ENCODE measurements at places on chromosomes 2 and 18.

GRCh38 chr2:214117054-214117453 lies 293.8 kb upstream of the VWC2L start:
- DNase-seq: no peak

DNA sequence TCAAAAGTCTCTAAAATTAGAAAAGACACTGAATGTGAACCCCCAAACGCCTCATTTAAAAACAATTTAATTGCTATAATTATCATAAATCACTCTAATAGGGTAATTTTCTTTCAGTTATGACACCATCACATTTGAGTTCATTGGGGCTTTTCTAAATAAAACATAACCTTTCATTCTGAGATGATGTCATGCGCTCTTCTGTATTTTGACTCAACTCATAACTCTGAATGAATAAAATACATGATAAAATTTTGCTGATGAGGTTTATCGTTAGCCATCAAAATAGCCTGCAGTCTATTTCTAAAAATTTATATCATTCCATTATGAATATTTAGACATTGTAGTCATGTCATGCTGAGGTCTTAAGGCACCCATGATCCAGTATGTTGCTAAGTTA lies 1099.7 kb downstream of the SUCLG1 start:
- DNase-seq: no peak

GRCh38 chr2:175880-176820 lies 87.7 kb downstream of the SH3YL1 start:
- no peak for DNase-seq

DNA sequence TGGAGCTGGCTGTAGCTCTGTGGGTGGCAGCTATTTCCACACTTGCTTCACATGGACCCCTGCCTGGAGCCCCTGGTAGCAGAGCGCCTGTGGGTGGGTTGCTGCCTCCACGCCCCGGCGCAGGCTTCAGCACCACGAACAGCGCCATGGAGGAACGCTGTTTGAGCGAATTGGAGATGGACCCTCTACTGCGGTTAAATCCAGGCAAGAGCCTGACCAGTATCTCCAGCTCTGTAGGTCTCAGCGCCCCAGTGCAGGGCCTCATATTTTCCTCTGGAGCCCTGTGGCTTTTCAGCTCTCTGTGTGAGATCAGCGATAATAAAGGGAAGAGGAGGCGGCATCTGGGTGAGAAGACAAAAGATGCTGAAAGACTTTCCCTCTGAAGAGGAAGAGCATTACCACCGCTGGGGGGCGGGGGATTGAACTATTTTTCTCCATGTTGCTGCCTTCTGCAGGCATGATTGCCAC lies 12.0 kb downstream of the ONECUT2 start:
- DNase-seq: peak; percentile 46

GRCh38 chr2:160358046-160358445 lies 135.6 kb downstream of the RBMS1 start:
- no peak for DNase-seq

GRCh38 chr18:32378705-32379104 lies 92.0 kb downstream of the GAREM1 start:
- DNase-seq: no peak

GRCh38 chr2:29347774-29348461 lies 232.7 kb downstream of the CLIP4 start:
- DNase-seq: no peak

DNA sequence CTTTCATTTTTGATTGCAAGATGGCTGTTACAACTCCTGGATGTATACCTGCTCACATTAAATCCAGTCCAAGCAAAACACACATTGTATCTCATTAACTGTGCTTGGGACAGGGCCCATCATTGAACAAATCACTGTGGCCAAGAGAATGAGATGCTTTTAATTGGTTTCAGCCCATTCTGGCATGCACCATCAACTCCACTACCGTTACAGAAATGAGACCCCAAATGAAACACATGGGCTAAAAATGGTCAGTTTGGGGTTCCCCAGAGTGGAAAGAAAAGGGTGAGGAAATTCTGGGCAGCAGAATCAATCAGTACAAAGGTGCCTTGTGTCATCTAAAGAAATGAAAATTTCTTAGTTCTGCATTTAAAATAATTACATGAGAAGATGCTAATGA lies 52.7 kb downstream of the FAM171B start:
- no peak for DNase-seq

DNA sequence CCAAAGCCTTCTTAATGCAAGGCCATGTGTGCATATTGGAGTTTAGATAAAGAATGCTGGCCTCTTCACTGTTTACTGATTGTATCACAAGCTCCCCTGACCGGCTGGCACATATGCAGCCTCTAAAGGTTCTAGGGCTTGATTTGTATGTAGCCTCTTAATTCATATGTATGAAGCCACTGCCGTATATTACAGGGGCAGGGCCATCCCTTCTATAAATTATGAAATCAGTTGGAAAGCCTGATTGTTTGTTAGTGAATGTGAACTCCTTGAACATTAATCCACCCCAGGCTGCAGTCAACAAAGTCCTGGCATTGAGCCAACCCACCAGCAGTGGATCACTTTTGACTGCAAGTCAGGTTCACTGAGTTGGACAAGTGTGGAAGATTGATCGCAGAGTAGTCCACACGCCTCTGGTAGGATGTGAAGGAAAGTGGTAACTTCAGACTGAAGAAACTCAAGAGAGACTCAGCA lies 61.6 kb upstream of the PARD3B start:
- no peak for DNase-seq

- no peak for DNase-seq
Observed at GRCh38 chr2:71943238-71944182, 204.2 kb downstream of the CYP26B1 start.

DNA sequence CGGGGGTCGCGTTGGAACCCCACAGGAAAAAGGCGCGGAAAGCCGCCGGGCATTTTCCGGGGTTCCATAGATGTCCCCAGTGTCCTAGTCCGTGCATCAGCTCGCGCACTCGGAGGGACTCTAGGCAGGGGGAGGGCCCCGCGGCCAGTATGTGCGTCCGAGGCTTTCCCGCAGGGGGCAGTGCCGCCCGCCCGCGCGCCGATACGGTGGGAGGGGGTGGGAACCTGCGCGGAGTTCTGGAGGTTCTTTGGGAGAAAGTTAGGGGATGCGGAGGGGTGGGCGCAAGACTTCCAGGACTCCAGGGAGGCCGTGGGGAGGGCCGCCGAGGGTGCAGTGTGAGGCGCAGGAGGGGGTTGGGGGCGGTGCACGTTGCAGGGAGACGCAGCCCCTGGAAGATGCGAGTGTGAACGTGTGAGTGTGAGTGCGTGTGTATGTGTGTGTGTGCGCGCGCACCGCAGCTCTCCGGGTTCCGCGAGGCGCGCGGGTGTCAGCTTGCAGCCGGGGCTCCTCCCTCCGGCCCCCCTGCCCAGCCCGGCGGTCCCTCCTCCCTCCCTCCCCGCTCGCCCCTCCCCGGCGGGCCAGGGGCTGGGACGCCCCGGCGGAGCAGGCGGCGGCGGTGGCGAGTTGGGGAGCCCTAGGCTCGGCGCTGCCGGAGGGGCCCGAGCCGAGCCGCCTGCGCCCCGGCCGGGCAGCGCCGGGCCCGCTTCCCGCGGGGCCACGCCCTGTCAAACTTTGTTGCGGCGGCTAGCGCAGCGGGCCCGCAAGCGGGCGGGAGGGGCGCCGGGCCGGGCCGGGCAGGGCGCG lies at the start of gene TCF7L1:
Gene TCF7L1 (plus strand): TSS at position 559 of the 804 bp plus-strand sequence. CDS start 293 bp downstream, outside the sequence.
- peak; percentile 66 for DNase-seq

DNA sequence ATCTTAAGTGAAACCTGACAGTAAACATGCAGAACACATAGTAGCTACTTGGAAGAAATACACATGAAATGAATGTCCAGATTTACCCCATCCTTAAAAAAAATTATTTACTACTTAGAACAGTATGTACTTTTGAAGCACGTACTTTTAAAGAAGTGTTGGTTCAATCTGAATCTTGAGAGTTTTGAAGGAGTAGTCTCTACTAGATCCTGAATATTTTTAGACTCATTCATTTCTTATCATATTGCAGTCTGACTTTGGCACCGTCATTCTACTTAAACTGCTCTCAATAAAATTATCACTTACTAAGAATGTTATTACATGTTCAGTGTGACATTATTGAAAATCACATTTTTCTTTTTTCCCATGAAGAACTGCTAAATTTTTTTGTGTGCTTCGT lies 187.8 kb downstream of the DPP4 start:
- DNase-seq: no peak

DNA sequence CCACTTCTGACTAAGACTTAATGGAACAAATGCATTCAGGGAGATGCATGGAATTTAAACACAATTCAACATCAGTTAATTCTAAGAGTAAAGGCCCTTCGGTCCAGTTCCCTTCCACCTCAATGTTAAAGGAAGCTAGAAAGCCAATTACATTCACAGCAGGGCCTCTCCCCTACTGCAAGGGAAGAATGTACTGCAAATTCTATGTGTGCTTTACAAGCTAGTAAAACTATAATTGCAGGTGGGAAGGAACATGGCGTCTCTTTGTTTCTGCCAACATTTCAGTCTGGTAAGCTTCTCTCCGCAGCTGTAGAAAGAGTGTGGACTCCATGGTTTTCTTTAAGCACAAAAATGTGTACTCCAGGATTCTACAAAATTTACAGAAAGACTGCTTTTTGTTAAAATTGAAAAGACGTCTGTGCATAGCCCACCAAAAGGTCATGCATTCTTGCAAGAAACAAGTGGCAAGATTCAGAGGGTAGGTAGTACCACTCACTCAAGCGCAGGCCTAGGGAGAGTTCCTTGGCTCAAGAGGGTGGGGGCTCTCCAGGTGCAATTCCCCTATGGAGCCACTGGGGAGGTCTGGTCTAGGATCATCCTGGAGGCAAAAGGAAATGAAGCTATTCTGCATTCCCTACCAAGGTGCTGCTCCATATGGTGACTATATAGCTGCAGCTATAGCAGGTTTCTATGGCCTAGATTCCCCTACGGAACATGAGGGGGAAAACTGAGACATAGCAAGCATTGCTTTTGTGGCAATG lies 127.0 kb upstream of the FZD5 start:
- no peak for DNase-seq

GRCh38 chr2:25497918-25498407 lies 156.2 kb upstream of the DNMT3A start:
- peak; percentile 57 for DNase-seq

DNA sequence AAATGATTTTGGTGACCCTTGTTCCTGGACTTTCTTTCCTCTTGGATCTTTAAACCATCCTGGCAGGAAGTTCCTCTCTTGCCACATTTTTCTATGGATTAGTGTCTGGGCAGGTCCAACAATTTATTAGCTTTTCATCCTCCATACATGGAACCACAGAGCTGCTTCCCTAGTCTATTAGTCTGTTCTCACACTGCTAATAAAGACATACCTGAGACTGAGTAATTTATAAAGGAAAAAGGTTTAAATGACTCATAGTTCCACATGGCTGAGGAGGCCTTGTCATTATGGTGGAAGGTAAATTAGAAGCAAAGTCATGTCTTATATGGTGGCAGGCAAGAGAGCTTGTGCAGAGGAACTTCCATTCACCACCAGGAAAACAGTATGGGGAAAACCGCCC lies 122.9 kb downstream of the DDX1 start:
- no peak for DNase-seq

DNA sequence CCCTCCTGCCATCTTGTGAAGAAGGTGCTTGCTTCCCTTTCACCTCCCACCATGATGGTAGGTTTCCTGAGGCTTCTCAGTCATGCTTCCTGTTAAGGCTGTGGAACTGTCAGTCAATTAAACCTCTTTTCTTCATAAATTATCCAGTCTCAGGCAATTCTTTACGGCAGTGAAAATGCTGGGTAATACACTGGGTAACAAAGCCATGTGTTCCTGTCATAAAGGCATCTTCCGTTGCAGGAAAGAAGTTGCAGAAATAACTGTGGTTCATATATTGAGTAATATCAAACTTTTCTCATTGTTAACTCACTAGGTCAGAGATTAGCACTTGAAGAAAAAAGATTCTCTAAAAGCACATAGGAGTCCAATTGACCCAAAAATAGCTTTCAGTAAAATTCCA lies 163.9 kb upstream of the HNMT start:
- no peak for DNase-seq

- DNase-seq: no peak
Observed at GRCh38 chr2:102238039-102238756, 51.4 kb downstream of the IL1RL2 start.

DNA sequence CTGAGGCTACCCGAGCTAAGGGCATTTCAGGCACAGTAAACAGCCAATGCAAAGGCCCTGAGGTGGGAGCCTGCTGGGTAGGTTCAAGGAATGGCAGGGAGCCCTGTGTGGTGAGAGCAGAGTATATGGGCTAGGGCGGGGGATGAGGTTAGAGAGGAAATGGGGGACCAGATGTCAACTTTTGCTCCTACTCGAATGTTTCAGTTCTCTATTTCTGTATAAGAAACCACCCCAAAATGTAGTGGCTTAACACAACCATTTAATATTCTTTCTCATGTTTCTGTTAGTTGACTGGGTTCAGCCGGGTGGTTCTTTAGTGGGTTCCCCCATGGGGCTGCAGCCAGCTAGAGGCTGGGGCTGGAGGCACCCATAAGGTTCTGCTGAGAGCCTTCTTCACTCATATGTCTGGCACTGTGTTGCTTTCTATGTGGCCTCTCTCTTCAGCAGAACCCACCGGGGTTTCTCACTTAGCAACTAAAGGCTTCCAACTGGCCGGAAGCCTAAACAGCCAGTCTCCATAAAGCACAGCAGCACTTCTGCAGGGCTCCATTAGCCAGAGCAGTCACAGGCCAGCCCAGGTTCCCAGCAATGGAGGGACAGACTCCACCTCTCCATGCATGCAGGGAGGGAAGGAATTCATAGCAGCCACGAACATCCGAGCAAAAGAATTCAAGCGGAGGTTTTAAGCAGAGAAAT lies 5.6 kb upstream of the ATOH8 start:
- DNase-seq: peak; percentile 69

DNA sequence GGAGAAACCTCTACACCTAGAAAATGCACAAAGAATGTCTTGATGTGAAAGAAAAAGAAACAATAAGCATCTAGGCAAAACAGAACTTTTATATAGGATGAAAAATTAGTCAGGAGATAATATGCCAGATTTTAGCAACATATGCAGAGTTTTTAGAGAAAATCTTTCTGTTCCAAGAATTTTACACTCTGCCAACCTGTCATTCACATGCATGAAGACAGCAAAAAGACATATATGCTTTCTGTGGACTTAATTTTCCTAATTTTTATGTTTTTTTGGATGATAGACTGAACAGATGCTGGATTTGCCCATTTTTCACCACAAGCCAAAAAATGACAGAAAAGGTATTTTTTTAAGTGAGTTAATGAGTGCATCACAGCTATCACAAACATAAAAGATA lies 637.3 kb downstream of the TRIB2 start:
- DNase-seq: no peak

DNA sequence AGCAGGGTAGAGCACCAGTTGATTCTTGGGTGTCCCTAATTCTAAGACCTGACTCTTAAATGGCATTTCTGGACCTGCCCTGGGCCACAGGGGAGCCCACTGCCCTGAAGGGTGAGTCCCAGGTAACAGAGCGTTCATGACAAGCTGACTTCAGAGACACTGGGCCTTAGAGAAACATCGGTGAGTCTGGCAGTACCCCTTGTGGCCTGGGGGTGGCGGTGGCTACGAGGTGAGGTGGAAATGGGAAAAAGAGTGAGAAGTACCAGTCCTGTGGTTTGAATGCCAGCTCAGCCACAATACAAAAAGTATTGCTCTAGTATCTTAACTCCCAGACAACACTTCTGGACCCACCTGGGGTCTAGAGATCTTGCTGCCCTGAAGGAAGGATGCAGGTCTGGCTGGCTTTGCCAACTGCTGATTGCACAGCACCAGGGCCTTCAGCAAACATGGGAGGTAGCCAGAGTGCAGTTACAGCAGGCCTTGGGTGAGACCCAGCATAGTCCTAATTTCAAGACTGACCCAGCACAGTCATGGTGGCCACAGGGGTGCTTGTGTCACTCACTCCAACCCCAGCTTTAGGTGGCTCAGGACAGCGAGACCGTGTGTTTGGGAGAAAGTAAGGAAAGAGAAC lies 44.5 kb downstream of the USP34 start:
- peak; percentile 73 for DNase-seq

GRCh38 chr18:72104851-72105250 lies 439.3 kb downstream of the CBLN2 start:
- DNase-seq: no peak
